ENCODE measurements at places on chromosomes 5 and 9. TPM values are rescaled to one million over a fixed set of nuclear protein-coding genes. Genes with fewer than 3 reads are reported as not detected.

GRCh38 chr5:88675168-88675707, 207.7 kb downstream of the MEF2C start:
- no peak for ATAC-seq

The DCP2 gene
- total RNA-seq = 66.6 TPM

- ATAC-seq = peak; percentile 50
Measured at GRCh38 chr9:32551276-32552051, 663 bp upstream of the SMIM27 start.

DNA sequence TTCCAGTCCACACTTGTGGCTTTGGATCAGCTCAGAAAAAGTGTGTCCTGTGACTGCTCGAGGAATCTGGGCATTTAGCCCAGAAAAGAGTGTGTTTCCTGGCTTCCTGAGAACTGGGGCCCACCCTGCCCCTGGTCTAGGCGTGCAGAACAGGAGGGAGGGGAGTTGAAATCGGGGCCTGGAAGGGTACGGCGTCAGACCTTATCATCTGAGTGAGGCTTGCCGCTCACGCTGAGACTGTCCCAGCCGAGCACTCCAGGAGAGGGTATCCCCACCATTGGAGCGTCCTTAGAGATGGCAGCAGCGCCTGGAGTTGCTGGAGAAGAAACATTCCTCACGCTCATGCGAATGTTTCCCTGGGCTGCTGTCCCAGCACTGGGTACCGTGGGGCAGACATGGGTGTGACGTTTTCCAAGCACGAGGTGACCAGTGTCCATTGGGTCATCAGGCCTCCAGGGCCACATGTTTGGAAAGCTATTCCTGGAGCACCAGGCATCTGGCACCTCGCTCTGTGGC, 22.5 kb downstream of the NEK6 start:
- ATAC-seq = no peak

DNA sequence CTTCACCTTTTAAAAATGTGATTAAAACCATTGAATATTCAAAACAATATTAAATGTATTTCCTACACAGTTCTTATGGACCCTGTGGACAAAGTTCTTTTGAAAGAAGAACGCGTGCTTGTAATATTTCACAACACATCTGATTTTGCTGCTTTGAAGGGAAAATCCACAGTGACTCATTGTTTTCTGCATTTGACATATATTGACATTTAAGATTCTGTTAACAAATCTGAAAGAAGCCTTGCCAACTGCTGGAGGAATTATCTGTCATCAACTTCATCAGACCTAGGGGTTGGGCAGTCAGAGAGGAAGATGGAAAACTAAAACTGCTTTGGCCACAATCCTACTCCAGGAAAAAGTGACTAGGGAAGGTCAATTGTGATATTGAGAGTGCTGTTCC, 56.9 kb upstream of the RASEF start:
- ATAC-seq = no peak

The PTPRD gene
- 0.04 TPM for total RNA-seq
